ENCODE measurements at places on chromosomes 6 and 20.

DNA sequence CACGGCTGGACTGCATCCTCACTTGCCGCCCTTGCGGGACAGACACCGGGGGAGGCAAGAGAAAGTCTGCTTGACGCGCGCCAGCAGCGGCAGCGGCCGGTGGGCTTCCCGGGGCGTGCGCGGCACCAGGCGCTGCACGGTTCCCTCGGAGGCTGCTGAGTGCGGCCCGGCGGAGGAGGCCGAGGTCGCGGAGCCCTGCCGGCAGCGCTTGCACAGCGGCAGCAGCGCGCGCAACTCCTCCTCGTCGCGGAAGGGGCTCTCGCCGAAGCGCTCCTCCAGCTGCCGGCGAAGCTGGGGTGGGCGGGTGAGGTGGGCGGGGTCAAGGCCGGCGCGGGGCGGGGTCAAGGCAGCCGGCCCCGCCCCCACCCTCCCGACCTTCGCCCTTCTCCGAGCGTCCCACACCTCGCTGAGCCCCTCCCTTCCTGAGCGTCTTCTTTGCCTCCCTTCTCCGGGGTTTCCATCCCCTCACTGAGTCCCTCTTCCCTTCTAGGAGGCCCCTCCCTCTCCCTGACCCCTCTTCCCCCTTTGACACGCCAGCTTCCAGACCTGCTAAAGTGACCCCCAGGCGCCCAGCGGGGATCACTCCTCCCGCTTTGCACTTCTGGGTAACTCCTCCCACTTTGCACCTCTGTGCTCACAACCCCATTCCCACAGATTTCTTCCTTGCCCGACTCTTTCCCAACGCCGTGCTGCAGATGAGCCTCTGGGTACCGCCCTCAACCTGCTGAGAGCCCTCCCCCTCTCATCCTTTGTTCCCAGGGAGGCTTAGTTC is 8.8 kb downstream of the DUSP15 start:
- peak; percentile 85 for DNase-seq

- no peak for DNase-seq
These were observed 8.3 kb downstream of the SCML4 start for GRCh38 chr6:107815846-107816245.

DNA sequence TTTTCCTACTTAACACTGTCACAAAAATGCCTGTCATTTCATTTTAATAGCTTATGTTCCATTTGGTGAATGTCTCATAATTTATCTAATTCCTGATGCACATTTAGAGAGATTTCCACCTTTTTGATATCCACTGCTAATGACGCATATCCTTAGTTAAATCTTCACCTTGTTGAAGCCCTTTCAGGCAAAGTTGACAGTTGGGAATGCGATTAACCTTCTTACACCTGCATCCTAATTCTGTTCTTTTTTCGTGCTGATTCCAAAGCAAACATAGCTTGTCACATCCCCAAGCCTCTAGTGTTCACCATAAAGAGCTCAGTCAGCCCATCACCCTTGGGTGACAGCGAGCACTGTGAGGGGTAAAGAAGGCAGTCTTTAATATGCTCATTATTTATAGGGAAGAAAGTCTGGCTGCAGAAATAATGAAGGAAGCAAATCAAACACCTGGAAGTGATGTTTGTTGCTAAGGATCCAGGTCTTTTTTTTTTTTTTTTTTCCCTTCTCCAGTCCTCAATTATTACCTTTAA is 205.6 kb downstream of the DTNBP1 start:
- no peak for DNase-seq

GRCh38 chr6:10278746-10279145 is 136.1 kb downstream of the TFAP2A start:
- no peak for DNase-seq

DNA sequence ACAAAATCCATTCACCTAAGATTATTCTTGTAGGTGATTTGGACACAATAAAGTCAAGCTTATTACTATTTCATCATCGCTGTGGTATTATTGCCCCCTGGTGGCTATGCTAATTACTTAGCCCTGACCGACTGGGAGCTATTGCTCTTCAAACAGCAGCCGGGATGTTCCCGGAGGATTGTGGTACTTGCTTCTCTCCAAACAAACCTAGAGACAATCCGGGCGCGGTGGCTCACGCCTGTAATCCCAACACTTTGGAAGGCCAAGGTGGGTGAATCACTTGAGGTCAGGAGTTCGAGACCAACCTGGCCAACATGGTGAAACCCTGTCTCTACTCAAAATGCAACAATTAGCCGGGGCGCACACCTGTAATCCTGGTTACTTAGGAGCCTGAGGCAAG is 15.4 kb upstream of the STMND1 start:
- DNase-seq: peak; percentile 46

DNA sequence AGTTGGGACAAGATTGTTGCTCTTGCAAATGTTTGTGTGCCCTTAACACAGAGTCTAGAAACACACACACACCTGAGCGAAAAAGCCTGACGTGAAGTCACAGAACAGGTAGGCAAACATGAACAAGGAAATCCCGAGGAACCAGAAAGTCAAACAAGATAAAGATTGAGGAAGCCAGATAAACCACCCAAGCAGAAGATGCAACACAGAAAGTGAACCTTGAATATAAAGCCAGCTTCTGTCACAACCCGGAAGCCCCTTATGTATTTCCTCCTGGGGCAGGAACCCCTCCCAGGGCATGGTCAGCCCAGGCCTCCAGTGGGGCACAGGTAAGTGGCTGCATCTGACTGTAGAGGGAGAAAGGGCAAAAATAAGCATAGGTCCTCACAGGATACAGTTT is 158.2 kb upstream of the SUPT3H start:
- no peak for DNase-seq

GRCh38 chr6:36697481-36697903 is at the start of gene RAB44:
Gene RAB44, plus strand, starts transcription at chr6:36697826. Its CDS starts 6,410 bp downstream, at chr6:36704236.
- DNase-seq: no peak

DNA sequence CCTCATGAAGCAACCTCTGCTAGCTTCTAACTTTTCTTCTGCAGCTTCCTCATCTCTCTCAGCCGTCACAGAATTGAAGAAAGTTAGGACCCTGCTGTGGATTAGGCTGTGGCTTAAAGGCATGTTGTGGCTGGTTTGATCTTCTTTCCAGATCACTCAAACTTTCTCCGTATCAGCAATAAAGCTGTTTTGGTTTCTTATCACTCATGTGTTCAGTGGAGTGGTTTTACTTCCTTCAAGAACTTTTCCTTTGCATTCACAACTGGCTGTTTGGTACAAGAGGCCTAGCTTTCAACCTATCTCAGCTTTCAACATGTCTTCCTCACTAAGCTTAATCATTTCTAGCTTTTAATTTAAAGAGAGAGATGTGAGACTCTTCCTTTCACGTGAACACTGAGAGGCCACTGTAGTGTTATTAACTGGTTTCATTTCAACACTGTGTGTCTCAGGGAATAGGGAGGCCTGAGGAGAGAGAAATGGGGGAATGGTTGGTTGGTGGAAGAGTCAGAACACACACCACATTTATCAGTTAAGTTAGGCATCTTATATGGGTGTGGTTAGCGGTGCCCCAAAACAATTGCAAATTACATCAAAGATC is 17.2 kb downstream of the ZSCAN23 start:
- DNase-seq: no peak

DNA sequence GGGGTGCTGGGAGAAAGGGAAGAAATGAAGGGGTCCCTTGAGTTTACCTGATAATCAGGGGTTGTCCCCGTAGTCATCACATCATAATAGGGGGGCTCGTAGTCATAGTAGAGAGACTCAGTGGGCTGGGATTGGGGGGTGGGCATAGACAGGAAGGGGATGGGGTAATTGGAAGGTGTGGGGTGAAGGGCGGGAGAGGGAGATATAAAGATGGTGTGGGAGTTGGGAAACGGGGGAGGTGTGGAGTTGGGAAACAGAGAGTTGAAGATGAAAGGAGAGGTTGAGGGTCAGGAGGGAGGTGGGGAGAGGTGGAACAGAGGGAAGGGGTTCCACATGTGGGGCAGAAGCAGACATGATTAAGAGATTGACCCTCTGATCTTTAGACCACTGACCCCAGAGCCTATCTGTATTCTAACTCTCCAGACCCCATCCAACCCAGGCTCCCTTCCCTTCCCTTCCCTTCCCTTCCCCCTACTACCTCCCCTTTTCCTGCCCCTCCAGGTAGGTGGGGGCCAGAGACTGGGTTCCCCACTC is 6.5 kb downstream of the COL11A2 start:
- DNase-seq: no peak

DNA sequence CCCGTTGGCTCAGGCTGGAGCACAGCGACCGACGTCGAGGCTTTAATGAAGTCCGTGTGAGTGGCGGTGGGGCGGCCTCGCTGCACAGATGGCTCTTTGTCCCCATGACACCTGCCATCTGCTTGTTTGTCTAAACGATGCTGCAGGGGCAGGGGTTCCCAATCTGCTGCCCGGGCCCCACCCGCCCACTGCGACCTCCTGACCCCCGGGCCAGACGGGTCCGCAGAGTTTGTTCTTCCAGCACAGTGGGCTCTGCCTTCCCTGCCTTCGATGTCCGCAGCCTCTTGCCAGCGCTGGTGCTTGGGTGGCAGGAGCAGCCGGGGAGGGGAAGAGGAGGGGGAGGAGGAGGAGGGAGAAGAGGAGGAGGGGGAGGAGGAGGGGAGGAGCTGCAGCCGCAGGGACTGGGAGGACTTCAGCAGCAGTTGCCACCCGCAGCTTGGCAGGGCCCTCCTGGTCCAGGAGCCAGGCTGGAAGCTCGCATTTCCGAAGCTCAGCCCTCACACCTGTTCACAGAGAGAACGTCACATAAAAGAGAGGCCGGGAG is 210.0 kb downstream of the DLL1 start:
- no peak for DNase-seq

- DNase-seq: no peak
These were observed 382.3 kb downstream of the CD83 start for GRCh38 chr6:14499841-14500240.

DNA sequence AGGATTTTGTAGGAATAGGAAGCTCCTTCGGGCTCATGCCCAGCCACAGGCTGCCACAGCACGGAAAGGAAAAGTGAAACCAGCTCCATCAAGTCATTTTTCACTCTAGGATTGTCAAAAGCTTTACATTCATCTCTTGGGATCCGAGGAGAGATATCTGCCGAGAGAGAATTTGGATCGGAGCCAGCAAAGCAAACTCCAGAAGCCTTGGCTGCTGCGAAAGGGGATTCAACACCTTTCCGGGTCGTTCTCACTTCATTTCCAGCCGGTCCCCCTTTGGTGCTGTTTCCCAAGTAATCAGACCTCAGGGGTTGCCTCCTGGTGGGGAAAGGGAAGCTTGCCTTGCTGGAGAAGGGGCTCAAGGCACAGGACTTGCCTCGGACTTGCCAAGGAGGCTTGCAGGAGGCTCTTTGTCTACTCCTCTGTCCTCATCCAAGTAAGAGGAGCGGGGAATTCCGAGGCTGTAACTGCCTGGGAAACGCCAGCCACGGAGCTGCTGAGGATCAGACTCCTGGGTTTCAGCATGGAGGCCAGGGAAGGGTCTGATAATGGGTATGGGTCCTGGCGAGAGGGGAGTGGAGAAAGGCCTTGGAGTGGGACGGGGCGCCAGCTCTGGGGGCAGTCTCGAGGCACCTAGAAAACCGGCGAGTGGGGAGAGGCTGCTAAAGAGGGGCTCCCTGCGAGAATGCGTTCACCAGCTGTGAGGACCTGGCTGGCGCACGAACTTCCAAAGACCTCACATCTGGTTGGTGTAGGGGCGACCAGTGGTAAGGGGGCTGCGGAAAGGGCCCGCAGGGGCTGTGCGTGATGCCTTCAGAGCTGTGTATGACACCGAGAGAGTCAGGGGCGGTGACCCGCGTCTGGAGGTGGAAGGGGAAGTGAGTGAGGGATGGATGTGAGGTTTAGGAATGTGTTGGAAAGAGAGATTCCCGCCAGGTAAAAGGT is 702 bp downstream of the ETV7 start:
- DNase-seq: no peak

DNA sequence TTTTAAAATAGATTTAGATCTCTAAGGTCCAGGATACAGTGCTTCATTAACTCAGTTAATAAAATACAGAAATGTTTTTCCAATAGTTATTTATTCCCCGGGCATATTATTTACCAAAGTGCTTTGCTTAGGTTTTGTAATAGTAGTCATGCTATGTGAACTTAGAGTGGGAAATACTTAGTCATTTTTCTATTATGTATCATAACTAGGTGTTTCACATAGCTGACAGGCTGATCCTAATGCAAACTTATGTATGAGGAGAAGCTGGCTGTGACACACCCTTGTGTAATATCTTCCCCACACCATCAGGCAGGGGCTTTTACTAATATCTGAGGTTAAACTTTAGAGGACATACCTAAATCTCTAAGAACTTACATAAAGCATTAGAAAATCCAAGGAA is 277.7 kb upstream of the RIMS1 start:
- no peak for DNase-seq

DNA sequence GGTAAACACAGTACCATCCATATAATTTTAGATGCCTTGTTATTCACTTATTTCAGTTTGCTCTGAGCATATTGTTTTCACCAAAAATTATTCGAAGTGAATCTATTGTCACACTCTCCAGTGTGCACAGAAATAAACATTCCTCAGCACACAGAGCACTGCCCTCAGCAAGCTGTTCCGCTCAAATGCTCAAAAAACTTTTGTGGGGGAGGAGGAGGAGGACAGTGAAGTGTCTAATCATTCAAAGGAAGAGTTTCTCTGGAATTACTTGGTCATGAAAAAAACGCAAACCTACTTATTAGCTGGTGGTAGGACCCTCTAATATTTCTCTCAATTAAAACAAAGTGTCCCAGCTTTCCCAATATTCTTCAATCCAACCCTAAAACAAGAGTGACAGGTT is 88.3 kb downstream of the DTNBP1 start:
- no peak for DNase-seq

GRCh38 chr20:22984606-22985005 is 50.5 kb upstream of the SSTR4 start:
- DNase-seq: peak; percentile 37

DNA sequence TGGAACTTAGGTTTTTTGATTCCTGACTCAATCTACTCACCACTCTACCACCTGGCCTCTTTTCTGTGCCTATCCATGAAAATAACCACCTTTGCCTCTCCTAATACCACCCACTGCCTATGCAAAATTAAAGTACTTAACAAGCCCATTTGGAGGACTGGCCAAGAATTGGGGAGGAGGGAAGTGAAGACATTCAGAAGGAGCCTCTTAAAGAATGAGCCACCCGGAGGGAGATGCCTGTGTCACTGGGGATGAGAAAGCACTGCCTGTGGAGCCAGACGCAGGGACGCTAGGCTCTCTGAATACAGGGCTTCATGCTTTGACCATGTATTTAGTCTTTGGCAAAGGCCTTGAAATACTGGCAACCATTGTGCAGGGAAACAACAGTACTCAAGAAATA is 40.0 kb upstream of the MRPS10 start:
- no peak for DNase-seq

GRCh38 chr6:111880181-111880888 is 7.1 kb upstream of the FYN start:
- no peak for DNase-seq

- no peak for DNase-seq
These were observed 209.2 kb upstream of the PMEPA1 start for GRCh38 chr20:57919049-57919448.

DNA sequence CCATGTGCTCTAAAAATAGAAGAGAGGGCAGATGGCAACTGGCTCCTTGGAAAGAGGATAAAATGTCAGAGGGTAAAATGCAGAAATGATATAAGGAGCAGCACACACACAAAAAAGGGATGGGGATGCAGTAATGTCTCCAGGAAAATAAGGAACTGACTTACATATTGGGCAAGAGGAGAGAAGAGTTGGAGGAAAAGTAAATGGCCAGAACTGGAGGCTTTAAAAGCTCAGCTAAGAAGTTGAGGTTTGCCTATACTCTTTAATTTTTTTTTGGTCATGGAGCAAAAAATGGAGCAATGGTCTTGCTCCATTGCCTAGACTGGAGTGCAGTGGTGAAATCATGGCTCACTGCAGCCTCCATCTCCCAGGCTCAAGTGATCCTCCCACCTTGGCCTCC is 93.7 kb downstream of the SULF2 start:
- DNase-seq: no peak

Measured in heart left ventricle (tissue), 16 donors.